ENCODE measurements at places on chromosomes 1 and 21.

GRCh38 chr1:15212954-15213291, 34.1 kb upstream of the FHAD1 start:
- no peak for DNase-seq

DNA sequence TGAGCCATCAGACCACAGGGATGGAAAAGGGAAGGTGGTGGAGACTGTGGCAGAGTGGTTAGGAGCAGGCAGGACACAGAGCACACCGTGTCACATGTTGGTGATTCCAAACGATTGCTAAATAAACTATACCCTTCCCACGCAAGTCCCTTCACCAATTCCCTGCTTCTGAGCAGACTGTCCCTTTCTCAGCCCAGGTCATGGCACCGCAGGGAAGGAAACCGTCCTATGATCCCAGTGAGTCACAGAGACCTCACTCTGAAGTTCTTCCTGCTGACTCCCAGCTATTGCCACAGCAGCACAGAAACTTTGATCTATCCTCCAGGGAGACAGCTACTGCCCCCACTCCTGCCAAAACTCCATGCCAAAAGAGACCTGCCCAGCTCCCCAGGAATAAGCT, 19.2 kb downstream of the RIMS3 start:
- no peak for DNase-seq

- DNase-seq: peak; percentile 72
These were observed 2.6 kb upstream of the CREG1 start for GRCh38 chr1:167555971-167556714.

DNA sequence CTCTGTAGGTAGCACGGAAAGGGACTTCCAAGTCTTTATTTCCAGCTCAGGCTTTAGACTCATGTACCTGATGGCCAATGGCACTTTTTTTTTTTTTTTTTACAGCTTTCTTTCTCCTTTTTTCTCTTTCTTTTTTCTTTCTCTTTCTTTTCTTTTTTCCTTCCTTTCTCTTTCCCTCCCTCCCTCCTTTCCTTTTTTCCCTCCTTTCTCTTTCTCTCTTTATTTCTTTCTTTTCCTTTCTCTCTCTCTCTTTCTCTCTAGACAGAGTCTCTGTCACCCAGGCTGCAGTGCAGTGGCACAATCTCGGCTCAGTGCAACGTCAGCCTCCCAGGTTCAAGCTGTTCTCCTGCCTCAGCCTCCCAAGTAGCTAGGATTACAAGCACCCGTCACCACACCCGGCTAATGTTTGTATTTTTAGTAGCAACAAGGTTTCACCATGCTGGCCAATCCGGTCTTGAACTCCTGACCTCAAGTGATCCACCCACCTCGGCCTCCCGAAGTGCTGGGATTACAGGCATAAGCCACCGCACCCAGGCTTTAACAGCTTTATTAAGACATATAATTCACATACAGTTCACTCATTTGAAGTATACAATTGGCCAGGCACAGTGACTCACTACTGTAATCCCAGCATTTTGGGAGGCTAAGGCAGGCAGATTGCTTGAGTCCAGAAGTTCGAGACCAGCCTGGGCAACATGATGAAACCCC, 5.1 kb upstream of the DCAF8 start:
- no peak for DNase-seq

DNA sequence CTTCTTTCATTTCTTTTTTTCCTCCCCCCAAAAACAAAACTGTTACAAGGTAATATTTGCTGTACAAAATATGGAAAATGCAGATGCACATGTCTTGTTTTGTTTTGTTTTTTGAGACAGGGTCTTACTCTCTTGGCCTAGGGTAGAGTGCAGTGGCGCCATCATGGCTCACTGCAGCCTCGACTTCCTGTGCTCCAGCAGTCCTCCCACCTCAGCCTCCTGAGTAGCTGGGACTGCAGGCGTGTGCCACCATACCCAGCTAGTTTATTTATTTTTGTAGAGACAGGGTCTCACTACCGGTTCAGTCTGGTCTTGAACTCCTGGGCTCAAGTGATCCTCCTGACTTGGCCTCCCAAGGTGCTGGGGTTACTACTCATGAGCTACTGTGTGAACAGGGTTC, 15.5 kb downstream of the PRRC2C start:
- no peak for DNase-seq

DNA sequence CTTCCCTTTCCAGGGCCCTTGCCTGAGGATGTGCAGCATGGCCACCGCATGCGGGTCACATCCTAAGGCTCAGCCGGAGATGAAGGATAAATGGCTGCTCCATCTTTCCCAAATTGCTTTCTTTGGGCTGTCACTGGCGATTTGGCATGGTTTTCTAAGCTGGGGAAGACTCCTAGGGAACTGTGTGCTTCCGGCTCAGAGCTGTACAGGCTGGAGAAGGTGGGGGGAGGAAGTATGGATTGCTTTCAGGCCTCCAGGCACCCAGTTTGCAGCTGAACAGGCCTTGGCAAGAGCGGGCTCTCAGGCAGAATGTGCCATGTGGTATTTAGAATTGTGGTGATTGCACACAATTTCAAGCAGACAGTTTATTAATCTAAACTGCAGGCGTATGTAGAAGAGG, 48.9 kb downstream of the TMEM53 start:
- no peak for DNase-seq

DNA sequence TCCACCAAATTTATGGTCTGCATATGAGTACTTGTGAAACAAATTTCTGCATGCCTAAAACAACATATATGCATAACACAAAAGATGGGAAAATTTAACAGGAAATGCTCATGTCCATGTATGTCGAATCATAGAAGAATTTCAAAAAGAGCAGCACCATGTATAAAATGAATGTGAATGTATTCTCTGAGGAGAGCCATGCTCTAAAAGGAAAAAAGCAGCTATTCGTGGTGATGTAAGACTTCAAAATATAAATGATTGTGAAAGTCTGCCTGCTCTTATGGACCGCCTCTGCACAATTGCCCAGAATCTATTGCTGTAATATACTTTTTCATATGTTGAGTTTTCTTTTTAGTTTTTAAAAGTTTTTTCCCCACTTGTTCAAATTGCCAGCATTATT, 66.8 kb downstream of the EPB41 start:
- no peak for DNase-seq

DNA sequence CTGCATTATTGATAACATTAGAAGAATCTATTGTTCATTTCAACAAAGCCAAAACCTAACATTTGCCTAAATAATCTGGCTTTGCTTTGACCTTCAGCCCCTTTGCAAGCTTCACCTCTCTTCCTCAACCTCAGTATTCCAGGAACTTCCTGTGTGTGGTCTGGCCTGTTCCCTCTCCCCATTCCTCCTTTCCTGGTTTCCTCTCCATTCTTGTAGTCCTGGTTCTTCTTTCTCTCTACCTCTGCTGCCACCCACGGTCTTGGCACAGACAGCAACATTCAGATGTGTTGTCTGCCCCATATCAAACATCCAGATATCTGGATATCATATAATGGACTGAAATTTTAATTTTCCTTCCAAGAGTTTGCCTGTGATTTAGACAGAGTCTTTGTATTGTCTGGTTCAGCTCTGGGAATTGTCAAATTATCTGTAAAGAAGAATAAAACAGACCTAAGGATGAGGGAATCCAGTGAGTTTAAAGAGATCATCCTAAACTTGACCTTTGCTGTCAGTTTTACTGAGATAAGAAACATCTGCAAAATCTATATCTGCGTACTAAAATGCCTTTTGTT, 148.1 kb upstream of the KCTD3 start:
- no peak for DNase-seq

GRCh38 chr21:16388291-16388690, 658.5 kb downstream of the USP25 start:
- DNase-seq: no peak

DNA sequence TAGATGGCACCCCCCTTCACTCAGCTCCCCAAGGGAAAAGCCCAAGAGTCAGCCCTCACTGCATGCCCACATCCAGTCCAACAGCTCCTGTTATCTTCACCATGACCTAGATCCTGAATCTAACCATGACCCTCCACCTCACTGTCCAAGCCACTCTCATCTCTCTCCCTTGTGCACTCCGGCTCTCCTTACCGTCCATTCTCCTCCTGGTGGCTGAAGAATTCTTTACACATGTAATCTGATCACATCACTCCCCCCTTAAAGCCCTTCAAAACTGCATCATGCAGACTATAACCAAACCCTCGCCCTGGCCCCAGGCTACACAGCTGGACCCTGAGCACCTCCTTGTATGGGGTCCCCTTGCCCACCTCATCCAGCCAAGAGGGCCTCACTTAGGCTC, 14.0 kb upstream of the PAQR7 start:
- no peak for DNase-seq

DNA sequence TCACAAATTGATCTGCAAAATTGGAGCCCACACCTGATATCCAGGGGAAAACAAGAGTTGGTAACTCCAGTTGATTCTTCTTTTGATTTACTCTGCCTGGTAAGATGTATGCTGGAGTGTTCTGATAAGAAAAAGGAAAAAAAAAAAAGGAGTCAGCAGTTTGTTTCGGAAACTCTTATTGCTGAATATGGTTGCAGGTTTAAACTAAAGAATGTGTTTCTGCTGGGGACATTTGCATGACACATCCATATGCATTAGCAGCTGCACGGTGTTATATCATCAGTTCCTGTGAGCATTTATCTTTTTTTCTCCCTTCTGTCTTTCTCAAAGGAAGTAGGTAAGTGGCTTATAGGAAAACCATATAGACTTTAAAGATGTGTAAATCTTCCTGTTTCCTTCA, 418.5 kb upstream of the ESRRG start:
- no peak for DNase-seq

- no peak for DNase-seq
These were observed 28.4 kb downstream of the ACP6 start for GRCh38 chr1:147641695-147642592.

- no peak for DNase-seq
These were observed 21.9 kb upstream of the IVNS1ABP start for GRCh38 chr1:185338719-185339622.

- no peak for DNase-seq
These were observed 73.5 kb downstream of the CD46 start for GRCh38 chr1:207825409-207825695.

- no peak for DNase-seq
These were observed 1.2 kb downstream of the WNT4 start for GRCh38 chr1:22141554-22142314.

- no peak for DNase-seq
These were observed 153.9 kb upstream of the EDN2 start for GRCh38 chr1:41638086-41639024.

Data from activated CD4-positive, CD25-positive, alpha-beta regulatory T cell treated with anti-CD3 and anti-CD28 coated beads, Interleukin-2, amount 50 U/mL, for 72 hours (primary cell).